Ureter (tissue), 1 donor: ENCODE measurements at places on chromosomes 7 and 10. TPM values are rescaled to one million over a fixed set of nuclear protein-coding genes. Genes with fewer than 3 reads are reported as not detected.

SPDYE16 gene
- total RNA-seq: 1.3 TPM

FOXI2 gene
- 1.1 TPM for total RNA-seq

PTER gene
- total RNA-seq: 35.7 TPM

LIPM gene
- not detected for total RNA-seq

IQUB gene
- 1.6 TPM for total RNA-seq

RET gene
- 0.42 TPM for total RNA-seq

ITPRID1 gene
- total RNA-seq: not detected

IGFBP1 gene
- not detected for total RNA-seq

NOM1 gene
- total RNA-seq: 35.8 TPM

ASB15 gene
- total RNA-seq: not detected

UCN3 gene
- total RNA-seq: not detected

NUP42 gene
- total RNA-seq: 41.7 TPM

CRCP gene
- total RNA-seq: 43.6 TPM

LRIT1 gene
- not detected for total RNA-seq

HECW1 gene
- 1.3 TPM for total RNA-seq

FXYD4 gene
- total RNA-seq: 13.8 TPM

PHKG1 gene
- total RNA-seq: 3.1 TPM

FRA10AC1 gene
- 29.1 TPM for total RNA-seq

PRSS37 gene
- not detected for total RNA-seq

PPP1R3A gene
- total RNA-seq: not detected

CALML3 gene
- total RNA-seq: not detected

GPR22 gene
- not detected for total RNA-seq
